ENCODE measurements at places on chromosomes 5 and 9.

DNA sequence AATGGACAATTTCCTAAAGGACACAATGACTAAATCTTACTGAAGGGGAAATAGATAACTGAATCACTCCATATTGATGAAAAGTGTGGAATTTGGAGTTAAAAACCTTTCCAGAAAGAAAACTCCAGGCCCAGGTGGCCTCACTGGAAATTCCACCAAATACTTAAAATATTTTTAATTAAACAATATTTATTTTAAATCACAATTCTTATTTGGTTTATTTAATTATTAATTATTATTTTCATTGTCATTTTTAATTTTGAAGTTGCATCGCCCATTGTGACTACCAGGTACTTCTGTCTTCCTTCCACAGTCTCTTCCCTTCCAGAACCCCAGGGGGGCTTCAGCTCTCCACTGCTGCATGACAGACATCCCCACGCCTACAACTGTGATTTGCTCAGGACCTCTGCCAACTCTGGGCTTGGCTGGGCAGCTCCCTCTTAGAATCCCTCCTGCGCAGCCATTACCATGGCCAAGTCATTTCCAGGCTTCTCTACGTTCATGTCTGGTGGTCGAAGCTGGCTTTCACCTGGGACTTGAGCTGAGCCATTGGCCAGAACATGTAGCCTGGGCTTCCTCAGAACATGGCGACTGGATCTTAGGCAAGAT is 16.4 kb upstream of the GADD45G start:
- DNase-seq: no peak

- DNase-seq: no peak
These were observed 83.3 kb downstream of the ZNF354C start for GRCh38 chr5:179143446-179143845.

DNA sequence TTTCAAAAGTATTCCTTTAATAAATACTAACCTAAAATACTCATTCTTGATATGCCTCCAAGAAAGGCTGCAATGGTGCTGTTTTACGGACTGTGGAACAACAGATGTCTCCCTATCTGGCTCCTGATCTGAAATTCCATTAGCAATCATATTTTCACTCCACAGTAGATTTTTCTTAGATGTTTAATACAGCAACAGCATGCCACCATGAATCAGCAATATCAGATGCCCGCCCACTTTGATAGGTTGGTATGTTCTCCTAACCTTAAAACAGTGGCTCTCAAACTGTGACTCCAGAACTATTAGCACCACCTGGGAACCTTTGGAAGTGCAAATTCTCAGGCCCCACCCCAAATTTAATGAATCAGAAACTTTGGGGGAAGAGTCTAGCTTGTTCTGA is 110.2 kb downstream of the MLLT3 start:
- no peak for DNase-seq

DNA sequence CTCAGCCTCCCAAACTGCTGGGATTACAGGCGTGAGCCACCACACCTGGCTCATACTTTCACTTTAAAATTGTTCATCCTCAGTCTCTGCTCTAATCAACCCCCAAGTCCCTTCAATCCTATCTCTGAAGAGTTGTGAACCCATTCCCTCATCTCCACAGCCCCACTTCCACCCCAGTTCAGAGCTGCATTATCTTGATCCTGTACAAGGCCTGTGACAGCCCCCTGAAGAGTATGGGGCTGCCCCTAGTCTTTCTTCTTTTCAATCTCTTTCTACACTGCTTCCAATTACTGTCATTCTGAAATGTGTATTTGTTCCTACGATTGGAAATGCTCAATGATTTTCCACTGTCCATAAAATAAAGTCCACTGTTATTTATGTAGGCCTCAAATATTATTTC is 588.3 kb downstream of the RAB3C start:
- DNase-seq: no peak

GRCh38 chr9:94005272-94005901 is 50.2 kb upstream of the BARX1 start:
- no peak for DNase-seq

DNA sequence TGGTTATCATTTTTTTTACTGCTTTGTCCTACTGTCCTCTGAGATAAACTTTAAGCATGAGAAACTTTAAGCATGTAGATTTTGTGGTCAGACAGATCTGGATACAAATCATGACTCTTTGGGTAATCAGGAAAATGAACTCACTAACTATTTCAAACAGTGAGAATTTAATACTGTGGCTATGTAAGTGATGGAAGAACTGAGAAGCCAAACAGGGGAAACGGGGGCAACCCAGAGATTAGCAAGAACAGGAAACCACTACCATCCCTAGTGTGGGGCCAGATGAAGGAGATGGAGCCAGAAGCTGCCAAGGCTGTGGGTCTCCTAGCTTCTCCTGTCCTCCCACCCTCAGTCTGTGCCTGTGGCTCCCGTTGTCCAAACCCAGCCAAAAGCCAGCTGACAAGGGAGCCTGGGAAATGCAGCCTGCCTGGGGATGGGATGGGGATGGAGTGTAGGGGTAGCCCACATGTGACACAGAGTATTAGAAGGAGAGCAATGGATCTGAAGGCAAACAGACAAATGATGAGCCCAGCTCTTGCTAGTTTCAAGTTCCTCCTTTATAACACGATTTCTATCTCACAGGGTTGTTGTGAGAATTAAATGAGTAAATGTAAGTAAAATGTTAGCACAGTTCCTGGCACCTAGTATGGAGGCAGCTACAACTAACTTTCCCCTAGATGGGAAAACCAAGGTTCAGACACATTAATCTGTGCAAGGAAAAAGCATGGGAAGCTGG is 27.7 kb upstream of the CDC23 start:
- DNase-seq: no peak

- peak; percentile 64 for DNase-seq
These were observed 16.3 kb downstream of the CARD19 start for GRCh38 chr9:93112116-93112863.

- DNase-seq: no peak
These were observed 67.5 kb downstream of the SH3RF2 start for GRCh38 chr5:146003852-146004251.

- peak; percentile 46 for DNase-seq
These were observed 514.5 kb upstream of the PTGER4 start for GRCh38 chr5:40165106-40165788.

All from upper lobe of right lung (tissue), 1 donor.